Stimulated activated CD8-positive, alpha-beta memory T cell treated with anti-CD3 and anti-CD28 coated beads, Interleukin-12 subunit alpha, Interleukin-12 subunit beta, amount 100 ng/mL, for 1 hour (primary cell): ENCODE measurements at places on chromosomes 7 and 10.

DNA sequence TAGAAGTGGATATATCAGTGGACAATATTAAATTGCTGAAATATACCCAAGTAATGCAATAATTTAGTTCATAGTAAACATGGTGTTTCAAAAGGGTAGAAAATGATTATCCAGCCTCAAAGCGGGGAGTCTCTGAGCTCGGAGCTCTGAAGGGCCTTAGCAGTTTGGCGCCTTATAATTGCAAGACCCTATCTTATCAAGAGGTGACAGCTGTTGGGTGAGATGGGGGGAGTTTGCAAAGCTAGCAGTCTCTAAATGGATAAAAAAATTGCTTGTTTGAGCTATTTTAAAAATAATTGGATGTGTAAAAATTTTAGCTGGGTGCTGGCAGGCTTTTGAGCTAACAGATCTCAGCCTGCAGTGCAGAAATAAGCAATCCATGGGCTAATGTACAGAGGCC lies 219.2 kb downstream of the CCSER2 start:
- DNase-seq = no peak

- DNase-seq = no peak
These were observed 45.4 kb downstream of the PPIF start for GRCh38 chr10:79392506-79393176.

DNA sequence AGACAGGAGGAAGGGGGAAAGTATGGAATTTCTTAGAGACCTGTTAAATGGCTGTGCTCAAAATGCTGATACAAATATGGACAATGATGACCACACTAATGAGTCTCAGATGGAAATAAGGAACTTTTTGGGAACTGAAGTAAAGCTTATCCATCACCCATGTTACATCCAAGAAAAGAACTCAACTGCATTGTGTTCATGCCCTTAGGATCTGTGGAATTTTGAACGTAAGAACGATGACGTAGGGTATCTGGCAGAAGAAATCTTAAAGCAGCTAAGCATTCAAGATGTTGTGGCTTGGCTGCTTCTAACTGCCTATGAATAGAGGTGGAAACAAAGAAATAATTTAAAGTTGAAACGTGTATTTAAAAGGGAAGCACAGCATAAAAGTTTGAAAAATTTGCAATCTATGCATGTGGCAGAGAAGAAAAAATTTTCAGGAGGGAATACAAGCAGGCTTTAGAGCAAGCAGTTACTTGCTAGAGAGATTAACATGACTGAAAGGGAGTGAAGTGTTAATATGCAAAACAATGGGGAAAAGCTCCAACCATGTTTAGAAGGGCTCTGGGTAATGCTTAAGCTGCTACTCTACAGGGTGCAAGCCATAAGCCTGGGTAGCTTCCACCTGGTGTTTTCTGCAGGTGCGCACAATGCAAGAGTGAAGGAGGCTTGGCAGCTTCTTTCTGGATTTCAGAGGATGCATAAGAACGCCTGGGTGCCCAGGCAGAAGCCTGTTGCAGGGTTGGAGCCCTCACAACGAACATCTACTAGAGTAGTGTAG lies 499.7 kb upstream of the SEMA3D start:
- DNase-seq = no peak

- no peak for DNase-seq
These were observed 6.6 kb downstream of the GCC1 start for GRCh38 chr7:127578711-127579275.

DNA sequence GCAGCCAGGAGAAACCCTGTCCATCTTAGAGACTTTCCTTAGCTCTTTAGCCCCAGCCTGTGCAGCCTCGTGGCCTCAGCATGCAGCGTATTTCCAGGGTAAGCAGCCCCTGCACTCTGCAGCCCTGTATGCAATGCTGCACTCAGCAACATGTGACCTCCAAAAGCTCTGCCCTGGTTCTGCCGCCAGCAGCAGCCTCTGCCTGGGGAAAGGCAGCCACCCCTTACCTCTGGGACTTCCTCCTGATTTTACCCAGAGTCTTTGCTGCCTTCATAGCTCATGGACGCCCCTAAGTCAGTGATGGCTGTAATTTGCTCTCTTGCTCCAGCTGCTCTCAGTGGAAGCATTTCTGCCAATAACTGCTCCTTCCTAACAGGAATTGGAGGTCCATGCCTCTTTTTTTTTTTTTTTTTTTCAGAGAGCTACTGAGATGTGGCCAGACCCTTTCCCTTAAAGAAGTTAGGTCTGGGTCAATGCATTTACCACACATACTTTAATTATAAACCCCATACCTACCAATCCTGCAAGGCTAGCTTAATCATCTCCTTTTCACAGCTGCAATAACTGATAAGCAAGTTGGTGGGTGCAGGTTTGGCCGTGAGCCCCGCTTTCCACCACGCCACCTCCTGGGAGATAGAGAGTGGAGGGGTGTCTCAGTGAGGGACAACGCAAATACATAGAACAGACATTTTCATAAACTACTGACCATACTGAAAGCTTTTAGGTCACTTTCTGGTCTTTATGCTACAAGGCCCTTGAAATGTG lies 71.7 kb downstream of the RAMP3 start:
- no peak for DNase-seq

DNA sequence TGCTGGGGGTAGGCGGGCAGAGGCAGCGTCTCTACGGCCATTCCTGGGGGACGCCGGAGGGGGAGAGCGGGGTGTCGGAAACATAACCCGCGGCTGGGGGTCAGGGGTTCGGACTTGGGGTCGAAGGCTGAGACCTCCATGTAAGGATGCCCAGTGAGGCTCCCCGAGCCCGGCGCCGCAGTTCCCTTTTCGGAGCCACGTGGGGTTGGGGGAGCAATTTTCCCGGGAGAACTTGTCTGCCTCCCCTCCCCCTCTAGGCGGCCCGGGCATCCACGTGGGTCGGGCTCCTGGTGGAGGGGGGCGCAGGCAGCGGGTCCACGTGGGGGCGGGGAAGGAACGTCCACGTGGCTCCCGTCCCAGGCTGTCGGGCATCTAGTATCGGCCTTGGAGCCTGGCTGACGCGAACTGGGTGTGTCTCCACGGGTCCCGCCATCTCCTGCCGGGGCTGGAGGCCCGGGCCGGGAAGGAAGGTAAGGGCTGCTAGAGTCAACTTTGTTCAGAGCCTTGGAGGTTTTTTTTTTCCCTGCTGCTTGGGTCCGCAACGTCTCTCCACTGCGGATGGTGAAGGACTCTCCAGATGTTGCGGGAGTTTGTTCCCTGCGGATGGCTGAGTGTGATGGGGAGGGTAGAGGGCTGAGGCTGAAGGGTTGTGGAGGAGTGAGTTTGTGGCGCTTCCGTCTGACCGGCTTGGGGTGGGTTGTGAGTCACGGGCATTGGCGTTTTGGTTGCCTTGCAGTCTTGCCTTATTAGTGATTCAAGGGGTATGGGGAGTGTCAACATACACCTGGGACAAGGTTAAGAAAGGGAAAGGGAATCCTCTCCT lies 744 bp downstream of the PPRC1 start:
- peak; percentile 30 for DNase-seq

DNA sequence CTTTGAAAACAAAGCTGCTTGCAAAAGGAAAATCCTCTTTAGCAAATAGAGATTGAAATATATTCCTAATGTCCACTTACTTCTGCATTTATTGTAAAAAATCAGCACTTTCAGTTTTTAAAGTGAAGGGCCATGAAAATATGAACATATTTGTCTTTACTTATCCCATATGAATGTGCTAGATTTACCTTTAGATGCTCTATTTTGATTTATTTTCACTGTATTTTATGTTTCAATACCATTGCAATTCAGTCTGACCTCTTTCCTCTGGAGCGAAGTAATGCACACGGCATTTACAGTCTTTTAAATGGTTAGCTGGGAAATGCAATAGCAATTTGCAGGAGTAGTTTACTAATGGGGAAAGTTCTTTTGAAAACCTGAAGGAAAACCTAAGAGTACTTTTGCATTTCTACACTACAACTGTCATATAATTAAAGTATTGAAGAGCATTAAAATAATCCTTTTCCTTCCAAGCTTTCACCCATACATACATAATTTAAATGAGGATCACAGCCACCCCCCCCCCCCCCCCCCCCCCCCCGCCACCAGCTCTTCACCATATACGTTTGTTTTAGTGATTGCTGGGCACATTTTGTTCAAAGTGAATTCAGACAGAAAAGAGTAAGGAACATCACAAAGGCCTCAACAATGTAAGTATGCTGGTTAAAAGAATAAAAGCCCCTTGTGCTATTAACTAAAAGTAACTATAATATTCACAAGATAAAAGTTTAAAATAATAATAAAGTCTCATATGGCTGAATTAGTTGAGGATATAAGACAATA lies 3.5 kb downstream of the SKIDA1 start:
- no peak for DNase-seq

GRCh38 chr10:42955493-42955889 lies 121.4 kb upstream of the RET start:
- DNase-seq = no peak

- no peak for DNase-seq
These were observed 135.1 kb upstream of the LANCL2 start for GRCh38 chr7:55230014-55230413.

- no peak for DNase-seq
These were observed 85.2 kb downstream of the VTI1A start for GRCh38 chr10:112532189-112532588.

- DNase-seq = no peak
These were observed 2.3 kb upstream of the PCGF6 start for GRCh38 chr10:103353281-103353680.

- DNase-seq = no peak
These were observed 10.8 kb downstream of the SEMA3A start for GRCh38 chr7:84183741-84184140.

- DNase-seq = no peak
These were observed 449.6 kb downstream of the GRM8 start for GRCh38 chr7:126803060-126803665.
